ENCODE measurements at places on chromosomes 12 and 14.

- DNase-seq, result peak; percentile 98
Observed at GRCh38 chr12:93785249-93786010, 108.3 kb downstream of the CRADD start.

GRCh38 chr14:96053600-96054381, 14.6 kb downstream of the C14orf132 start:
- DNase-seq, result no peak

DNA sequence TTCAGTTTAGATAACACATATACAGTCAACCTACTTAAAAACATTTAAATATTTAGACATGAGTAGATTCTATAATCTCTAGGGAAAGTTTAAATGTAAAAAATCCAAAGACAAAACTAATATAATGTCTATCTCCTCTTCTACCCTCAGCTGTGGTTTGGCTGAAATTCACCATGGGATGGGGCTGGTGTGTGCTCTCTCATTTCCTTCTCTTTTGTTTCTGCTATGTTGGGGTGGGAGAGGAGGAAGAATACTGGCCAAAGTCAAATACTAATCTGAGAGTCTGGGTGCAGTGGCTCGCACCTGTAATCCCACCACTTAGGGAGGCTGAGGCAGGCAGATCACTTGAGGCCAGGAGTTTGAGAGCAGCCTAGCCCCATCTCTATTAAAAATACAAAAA, 1673.9 kb upstream of the SEL1L start:
- no peak for DNase-seq

DNA sequence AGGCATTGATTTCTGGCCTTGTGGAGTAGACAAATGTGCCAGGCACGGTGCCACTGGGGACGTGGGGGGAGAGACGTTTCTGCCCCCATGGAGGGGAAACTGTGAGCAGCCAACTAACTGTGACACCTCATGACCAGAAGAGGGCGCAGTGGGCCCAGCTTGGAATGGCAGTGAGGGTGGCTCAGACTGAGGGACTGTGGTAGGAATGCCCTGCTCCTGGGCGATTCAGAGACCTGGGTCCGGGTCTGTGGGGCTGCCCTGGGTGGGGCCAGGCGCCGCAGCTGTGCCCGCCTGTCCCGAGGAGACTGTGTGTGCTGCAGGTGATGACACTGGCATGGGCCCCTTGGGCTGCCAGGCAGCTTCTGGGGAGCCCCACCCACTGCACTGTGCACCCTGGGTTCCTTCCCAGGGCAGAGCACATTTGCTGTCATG, 60.6 kb downstream of the SLC25A47 start:
- peak; percentile 83 for DNase-seq

All from lung microvascular endothelial cell (primary cell).